ENCODE measurements at places on chromosomes 11 and 22.

DNA sequence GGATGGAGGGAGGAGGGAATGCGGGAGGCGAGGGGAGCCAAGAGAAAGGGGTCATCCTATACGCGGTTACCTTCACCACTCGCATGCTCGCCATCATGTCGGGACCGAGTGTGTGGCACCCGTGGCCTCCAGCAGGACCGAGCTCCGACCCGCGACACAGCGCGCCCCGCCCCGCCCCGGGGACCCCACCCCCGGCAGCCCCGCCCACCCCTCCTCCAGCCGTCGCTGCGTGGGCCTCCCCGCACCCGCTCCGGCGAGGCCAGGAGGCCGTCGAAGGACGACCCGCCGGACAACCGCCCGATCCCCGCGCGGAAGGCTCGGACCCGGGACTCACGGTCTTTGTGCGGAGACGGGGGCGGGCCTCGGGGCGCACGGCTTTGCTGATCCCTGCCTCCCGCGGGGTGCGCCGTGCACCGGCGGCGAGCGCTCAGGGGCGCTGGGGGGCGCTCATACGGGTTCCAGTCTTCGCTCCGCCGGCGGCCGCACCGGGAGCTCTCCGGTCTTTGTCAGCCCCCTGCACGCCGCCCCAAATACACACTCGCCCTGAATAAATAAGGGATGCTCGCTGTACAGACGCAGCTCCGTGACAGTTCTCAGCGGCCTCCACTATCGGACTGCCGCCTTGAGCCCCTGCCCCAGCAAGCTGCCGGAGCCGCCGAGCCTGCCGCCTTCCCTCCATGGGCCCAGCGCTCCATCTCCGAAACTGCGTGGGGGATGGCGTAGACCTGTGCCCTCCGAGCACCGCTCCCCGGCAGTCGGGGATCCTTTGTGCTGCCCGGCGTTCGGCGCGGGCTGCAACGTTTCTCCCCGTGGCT lies at the start of gene UBE2L6:
Gene UBE2L6 (minus strand): TSS at position 158 of the 815 bp plus-strand sequence. CDS start 61 bp downstream, at position 97.
- peak; percentile 18 for DNase-seq

- peak; percentile 22 for DNase-seq
Measured at GRCh38 chr22:50485221-50486131, 1.2 kb upstream of the MIOX start.

GRCh38 chr22:19958083-19959042 lies 16.7 kb upstream of the TXNRD2 start:
- peak; percentile 91 for DNase-seq

DNA sequence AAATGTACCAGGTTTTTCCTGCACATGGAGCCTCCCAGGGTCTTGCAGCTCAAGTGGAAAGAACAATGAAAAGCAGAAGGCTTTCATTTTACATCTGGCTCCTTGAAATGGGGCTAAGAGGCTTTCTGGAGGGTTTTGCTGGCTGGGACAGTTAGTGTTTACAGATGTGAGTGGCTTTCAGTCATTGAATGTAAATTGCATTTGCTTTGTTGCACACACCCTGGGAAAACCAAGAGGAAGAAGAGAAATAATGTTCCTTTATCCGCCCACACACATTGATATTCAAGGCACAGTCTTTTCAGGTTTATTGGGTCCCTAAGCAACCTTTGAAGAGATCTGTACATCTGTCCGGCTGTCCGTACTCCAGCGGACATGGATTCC lies 144.5 kb downstream of the SPON1 start:
- no peak for DNase-seq

- peak; percentile 67 for DNase-seq
Measured at GRCh38 chr11:65445604-65446445, 23.2 kb downstream of the NEAT1 start.

DNA sequence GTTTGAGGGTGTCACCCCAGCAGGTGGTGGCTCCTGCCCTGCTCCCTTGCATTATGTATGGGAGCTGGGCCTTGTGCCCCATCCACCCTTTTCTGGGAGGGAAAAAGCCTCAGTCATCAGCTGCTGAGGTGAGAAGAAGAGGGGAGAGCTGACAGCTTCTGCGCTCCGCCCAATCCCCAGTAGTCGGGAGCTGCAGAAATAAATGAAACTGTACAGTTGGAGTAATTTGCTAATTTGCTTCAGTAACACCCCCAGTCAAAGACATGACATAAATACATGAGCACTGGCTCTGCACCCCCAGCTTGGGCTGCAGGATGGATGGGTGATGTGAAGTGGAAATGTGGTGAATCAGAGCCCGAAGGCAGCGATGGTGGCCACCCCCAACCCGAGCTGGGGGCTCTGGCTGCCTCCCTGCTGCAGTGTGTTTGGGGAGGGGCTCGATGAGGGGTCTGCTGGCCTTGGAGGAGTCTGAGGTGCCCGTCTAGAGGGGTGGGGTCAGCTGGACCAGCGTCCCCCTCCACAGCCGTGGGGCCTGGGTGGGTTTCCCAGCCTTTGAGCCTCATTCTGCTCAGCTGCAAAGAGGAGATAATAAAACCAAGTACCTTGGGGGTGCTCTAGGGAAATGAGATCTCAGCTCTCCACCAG lies 59.2 kb downstream of the MPPED1 start:
- DNase-seq: no peak

GRCh38 chr22:42160830-42161696 lies 30.5 kb upstream of the CYP2D6 start:
- no peak for DNase-seq

DNA sequence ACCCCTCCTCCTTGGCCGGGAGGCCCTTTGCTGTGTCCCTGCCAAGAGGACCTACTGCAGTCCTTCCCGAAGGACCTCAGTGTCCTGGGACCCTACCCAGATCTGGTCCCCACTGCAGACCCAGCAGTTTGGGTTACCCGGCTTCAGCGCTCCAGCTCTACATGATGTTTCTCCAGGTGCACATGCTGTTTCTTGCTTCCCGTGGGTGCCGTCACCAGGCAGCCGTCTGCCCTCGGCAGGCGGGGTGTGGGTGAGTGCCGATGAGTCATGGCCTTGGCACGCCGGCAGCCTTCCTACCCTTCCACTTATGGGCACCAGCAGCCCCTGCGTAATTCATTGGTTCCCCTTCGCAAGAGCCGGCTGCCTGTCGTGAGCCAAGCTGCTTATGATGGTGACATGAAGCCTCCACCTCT lies 101.8 kb downstream of the BCR start:
- DNase-seq: peak; percentile 80

DNA sequence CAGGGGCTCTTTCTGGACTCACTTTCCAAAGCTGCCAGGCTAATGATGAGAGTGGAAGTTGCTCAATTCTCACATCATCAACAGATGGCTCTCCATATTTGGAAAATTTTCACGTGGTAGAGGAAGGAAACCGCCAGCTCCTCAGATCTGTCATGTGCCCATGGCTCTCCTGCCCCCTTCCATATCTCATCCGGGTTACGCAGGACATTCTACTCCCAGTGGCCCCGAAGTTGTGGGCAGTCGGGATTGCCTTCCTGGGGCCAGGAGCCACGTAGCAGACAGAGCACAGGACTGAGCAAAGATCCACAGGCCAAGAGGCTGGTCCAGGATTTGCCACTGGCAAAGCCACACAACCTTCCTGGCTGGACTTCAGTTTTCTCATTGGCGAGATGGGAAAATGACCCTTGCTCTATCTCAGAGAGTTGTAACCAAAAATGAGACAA lies 38.8 kb downstream of the RPUSD4 start:
- peak; percentile 92 for DNase-seq

DNA sequence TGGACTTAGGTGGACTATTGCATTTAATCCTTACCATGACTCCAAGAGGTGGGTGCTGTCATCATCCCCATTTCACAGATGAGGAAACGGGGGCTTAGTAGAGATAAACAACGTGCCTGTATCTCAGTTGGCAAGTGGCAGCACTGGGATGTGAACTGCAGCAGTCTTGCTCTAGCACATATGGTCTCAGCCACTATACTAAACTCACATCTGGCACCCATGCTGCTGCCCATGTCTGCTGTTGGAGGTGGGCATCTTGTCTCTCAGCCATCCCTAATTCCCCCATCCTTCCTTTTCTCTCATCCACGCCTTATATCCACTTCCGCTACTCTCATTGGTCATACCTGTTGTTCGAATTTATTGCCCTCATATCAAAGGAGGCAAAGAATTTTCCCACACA lies 3.8 kb downstream of the PRG3 start:
- DNase-seq: peak; percentile 26

DNA sequence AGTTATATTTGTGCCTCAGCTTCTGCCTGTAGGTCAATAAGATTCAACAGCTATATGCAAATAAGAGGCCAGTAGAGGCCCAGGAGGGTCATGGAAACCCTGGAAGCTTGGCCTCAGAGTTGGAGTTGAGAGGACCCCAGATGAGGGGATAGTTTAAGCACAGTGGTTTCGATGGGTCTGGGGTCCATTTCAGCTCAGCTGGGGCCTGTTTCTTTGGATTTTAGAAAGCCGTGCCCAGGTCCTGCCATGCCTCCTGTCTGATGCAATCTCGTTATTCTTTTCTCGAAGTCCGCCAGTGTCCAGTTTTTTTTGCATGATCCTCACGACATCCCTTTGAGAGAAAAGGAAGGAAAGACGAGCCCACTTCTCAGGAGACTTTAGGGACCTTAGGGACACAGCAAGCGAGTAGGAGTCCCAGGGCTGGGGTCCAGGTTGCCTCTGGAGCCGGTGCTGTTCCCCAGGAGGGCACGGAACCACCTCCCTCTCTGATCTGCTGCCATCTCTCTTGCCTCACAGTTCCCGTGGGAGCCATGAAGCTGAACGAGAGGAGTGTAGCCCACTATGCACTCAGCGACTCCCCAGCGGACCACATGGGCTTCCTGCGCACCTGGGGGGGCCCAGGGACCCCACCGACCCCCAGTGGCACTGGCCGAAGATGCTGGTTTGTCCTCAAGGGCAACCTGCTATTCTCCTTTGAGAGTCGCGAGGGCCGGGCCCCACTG lies 2.6 kb upstream of the SMDT1 start:
- no peak for DNase-seq

GRCh38 chr11:26134053-26134452 lies 197.9 kb upstream of the ANO3 start:
- no peak for DNase-seq

- no peak for DNase-seq
Measured at GRCh38 chr11:81331611-81332235, 1401.9 kb downstream of the FAM181B start.

Data from AG10803 (cell line).